CD4-positive, alpha-beta T cell treated with Interleukin-4 for 4 hours (primary cell): ENCODE measurements at places on chromosomes 1 and 21.

GRCh38 chr1:24900486-24900849 lies 29.6 kb downstream of the RUNX3 start:
- no peak for DNase-seq

DNA sequence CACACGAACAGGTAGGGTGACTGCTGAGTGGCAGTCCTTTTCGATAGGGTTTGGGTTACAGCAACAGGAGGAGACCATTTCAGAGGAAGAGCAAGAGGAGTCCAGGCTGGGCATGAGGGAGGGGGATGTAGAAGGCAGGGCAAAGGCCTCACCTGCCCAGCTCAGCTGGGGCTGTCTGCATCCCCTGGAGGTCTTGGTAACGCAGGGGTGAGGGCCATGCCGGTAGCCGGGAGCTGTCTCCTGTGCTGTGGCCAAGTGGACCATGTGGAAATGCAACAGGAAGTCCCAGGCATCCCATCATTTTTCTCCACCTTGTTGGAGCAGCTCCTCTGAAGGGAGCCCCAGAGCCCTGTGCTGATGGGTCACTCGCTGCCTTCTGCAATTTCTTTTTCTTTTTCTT lies 105.4 kb upstream of the C1orf174 start:
- DNase-seq, result no peak

- no peak for DNase-seq
Observed at GRCh38 chr1:211829343-211830054, 1.1 kb downstream of the LPGAT1 start.

- no peak for DNase-seq
Observed at GRCh38 chr1:87584586-87584985, 255.9 kb downstream of the LMO4 start.

GRCh38 chr1:57013522-57013921 lies 47.7 kb upstream of the C8B start:
- DNase-seq, result no peak
